ENCODE measurements at places on chromosomes 11 and 22.

GRCh38 chr22:30212363-30212995, 34.1 kb downstream of the LIF start:
- no peak for DNase-seq

GRCh38 chr11:32597921-32598320, 14.3 kb downstream of the EIF3M start:
- no peak for DNase-seq

- no peak for DNase-seq
Observed at GRCh38 chr11:64861227-64861975, 16.9 kb upstream of the CDC42BPG start.

DNA sequence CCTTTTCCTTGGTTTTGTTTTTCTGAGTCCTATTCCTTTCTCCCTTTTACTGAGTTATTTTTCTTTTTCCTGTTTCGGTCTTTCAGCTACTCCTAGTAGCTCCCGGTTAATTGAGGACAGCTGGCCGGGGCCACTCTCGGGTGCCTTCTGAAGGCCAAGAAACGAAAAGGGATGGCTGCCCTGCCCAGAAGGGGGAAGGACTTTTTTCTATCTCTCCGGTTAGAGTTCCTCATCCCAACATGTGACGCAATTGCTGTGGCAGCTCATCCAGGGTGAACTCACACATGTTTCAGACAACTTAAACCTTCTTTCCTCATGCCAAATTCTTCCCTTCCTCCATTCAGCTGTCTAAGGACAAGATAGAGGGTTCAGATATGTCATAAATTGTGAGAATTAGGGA, 83.6 kb downstream of the PIWIL4 start:
- no peak for DNase-seq

- no peak for DNase-seq
Observed at GRCh38 chr11:117976445-117976844, 9.7 kb upstream of the IL10RA start.

DNA sequence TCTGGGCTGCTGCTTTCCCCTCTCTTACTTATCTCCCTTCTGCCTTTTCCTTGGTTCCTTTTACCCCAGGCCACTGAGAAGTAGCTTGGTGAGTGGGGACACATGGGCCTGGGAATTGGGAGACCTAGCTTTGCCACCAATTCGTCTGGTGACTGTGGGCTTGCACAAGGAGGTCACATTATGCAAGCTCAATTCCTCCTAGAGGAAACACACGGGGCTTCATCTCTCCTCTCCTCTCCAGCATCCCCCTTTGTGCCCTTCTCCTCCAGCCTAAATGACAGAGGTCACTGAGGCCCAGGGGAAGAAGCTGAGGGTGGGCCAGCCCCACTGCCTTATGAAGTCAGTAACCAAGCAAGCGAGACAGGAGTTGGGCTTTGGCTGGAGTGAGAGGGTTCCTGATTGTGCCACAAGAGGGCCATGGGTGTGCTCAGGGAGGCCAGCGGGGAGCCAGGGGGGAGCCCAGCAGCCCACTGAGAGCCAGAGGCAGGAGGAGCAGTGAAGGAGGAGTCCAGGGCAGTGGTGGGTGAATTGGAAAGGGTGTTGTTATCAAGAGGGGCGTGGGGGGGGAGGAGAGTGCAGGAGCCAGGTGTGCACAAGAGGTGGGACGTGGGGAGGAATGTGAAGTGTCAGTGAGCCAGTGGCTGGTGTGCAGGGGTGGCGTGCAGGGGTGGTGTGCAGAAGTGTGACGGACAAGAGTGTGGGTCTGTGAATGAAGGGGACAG, 2.0 kb downstream of the CLCF1 start:
- DNase-seq = no peak

- peak; percentile 36 for DNase-seq
Observed at GRCh38 chr11:61797263-61797944, 4.7 kb downstream of the FEN1 start.

DNA sequence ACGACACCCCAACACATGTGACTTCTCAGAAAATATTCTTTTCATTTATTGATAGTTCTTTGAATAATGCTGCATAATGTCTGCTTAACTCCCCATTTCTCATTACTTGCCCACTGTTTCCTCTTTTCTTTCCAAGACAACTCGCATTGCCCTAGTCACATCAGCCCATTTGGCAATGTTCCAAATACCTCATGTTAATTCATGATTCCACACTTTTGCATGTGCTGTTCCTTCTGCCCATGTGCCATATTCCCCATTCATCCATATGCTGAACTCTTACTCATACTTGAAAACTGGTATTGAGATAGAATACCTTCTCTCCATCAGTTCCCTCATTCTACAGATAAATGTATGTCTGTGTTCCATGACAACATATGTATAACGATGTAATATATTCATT, 993.7 kb downstream of the OPCML start:
- DNase-seq = no peak

DNA sequence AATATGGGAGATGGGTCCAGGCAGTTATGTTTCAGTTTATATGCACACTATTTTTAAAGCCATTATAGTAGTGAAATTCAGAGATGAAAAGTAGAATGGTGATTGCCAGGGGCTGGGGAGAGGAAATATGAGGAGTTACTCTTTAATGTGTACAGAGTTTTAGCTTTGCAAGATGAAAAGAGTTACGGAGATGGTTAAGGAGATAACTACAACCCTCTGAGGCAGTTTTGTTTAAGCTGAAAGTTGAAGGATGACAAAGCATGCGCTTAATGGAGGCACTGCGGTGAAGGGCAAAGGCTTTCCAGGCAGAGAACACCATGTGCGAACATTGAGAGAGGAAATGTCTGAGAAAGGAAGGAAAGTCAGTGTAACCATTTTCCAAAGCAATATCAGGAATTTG, 18.2 kb upstream of the BMAL1 start:
- no peak for DNase-seq

DNA sequence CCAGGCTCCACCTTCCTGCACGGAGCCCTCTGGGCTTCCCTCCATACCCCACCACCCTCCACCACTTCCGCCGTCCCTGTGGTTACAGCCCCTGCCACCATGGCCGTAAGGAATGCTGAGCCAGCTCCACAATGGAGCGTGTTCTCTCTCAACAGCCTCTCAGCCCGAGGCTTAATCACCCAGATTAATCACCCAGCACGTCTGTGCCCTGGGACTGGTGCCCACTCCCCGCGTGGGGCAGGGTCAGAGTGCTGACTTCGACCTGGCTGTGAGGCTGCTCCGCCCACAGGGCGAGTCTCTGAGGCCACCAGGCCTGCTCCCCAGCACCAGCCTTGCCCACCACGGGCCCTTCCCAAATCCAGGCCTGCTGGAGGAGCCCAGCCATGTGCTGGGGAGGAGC, 4.0 kb upstream of the TH start:
- no peak for DNase-seq

- no peak for DNase-seq
Observed at GRCh38 chr11:35618497-35619115, 346 bp downstream of the FJX1 start.

DNA sequence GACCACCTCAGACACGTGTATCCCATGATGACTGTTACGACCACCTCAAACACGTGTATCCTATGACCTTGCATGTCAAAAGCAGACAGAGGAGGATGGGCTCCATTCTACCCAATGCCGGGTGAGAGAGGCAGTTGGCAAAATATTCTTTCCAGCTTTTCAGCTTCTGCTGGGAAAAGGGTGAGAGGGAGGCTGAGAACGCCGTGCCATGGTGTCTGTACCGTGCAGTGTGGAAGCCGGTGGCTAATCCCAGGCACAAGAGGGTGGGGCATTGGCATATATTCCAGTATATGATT, 1478.4 kb downstream of the TBC1D22A start:
- DNase-seq = no peak

GRCh38 chr11:23519194-23519593, 658.9 kb upstream of the CCDC179 start:
- no peak for DNase-seq

GRCh38 chr11:12090061-12090591, 20.3 kb upstream of the MICAL2 start:
- DNase-seq = no peak

DNA sequence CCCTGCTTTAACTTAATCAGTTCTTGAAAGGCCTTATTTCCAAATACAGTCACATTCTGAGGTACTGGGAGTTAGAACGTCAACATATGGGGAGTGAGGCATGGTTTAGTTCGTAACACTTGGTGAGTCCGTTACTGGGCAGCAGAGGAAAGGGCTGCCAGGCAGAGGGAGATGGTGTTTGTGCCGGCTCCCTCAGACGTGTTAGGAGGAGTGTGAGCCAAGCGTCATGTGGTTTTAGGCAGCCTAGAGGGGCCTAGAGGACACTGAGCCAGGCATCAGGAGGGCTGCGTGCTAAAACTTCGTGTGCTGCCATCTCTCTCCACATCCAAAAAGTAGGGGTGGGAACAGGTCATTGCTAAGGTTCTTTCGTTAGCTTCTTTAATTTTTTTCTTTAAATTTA, 10.2 kb downstream of the BCR start:
- no peak for DNase-seq

GRCh38 chr11:10483174-10483573, 28.1 kb downstream of the AMPD3 start:
- no peak for DNase-seq

DNA sequence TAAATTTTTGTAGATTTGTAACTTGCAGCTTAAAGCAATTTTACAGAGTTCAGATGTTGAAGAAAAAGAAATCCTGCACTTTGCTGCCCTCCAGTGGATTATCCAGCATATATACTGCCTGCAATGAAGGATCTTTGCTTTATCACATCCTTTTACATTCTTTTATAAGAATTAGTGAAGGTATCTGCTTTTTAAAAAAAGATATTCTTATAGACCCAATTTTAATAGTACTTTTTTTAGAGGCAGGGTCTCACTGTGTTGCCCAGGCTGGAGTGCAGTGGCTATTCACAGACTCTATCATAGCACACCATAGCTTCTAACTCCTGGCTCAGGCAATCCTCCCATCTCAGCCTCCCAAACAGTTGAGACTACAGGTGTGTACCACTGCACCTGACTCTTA, 60.7 kb downstream of the TTC17 start:
- no peak for DNase-seq

DNA sequence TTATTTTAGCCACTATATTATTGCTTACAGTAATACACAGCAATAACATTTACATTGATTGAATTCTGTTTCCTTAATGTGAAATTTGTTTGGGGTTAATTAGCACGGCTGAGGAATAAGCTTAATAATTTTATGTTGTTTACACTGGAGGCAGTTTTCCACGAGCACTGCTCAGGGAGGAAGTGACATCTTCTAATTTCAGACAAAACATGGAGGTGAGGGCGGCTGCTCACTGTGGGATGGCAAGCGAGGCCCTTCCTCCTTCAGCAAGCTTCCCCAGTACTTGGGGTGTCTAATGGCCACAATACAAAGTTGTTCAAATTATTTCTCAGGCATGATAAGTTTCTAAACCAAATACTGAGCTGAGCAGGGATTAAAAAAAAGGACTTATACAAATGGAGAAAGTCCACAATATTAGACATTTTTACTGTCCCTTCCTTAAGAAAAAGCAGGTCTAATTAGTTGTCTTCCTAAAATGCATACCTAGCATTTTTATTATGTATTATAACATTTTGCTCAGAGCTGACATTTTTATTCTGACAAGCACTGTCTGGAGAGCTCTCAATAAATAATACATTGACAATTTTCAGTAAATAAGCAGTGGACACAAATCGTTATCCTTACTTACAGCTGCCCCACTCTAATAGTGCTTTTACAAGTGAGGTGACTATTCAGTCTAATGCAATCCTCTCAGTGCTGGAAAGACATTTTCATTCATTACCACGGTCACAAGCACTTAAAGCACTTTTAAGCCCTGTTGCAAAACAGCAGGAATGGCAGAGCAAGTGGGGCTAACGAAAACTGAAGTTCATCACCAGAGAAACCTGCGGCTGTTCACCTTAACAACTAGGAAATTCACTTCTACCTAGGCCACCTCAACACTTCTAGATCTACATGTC, 56.2 kb downstream of the SOX6 start:
- no peak for DNase-seq

DNA sequence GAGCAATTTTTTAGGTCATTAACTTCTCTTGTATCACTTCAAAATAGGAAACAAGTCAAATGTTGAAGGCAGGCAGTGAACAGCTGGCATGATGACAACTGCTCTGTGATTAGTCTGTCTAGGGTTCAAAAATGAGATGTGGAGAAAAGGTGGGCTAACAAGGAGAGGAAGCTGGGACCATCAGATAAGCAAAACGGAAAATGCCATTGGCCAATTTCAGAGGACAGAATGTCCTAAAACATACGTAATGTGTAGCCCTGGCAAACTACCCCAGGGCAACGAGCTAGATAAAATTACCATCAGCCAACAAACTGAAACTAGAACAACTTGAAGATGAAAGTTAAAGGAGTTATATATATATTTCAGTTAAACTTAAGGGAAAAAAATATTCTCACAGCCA, 93.2 kb downstream of the RELT start:
- DNase-seq = no peak

- DNase-seq = no peak
Observed at GRCh38 chr11:110318638-110319404, 22.4 kb upstream of the RDX start.

Data from NCI-H2171 (cell line).